ENCODE measurements at places on chromosomes 16 and 17.

GRCh38 chr17:44001461-44001920 is 2.9 kb upstream of the NAGS start:
- DNase-seq, result no peak

DNA sequence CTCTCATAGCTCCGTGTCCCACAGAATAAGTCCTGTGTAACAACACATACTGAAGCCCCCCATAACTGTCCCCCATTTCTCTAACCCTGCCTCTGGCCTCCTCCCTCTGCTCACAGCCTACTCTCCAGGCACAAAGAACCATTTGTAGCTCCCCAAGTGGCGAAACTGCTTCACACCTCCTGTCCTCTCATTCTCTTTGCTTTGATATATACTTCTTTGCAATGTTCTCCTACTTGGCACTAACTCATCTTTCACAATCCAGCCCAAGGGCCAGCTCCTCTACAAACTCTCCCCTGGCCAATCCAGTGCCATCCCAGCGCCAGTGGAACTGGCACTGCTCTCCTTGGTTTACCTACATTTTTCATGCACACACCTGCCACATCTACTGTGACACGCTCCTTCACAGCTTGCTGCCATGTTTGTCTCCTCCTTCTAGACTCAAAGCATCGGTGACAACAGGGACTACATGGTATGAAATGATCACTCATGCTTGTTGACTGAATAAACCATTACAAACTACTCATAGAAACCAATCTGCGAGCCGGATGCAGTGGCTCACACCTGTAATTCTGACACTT is 12.8 kb downstream of the CYTH1 start:
- no peak for DNase-seq

GRCh38 chr17:17728550-17729251 is 47.4 kb downstream of the RAI1 start:
- DNase-seq, result no peak

DNA sequence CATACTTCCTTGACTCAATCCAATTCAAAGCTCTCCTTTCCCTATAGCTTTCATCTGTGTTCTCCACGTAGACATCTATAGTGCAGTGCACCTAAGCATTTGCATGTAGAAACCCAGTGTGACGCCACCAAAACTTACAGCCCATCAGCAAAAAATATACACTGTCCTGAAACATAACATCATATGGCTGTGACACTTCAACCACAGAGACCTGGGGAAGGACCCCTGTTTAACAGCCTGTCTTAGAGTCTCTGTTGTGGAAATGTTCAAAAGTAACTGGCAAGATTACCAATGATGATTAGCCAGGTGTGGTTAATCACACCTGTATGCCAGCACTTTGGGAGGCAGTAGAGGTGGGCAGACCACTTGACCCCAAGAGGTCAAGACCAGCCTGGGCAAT is 22.2 kb downstream of the GSPT1 start:
- no peak for DNase-seq

DNA sequence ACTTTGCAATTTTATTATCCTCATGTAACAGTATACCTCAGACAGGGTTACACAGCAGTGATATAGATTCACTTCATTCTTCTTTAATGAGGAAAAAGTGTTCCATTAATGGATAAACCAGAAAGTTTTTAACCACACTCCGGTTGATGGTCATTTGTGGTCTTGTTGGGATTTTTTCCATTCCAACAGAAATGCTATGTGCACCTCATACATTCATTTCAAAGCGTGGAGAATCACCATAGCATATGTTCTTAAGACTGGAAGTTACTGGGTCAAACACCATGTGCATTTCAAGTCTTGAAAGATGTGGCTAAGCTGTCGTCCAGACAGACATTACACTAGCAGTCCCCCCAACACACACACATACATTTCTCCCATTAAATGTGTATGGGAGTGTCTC is 245.8 kb upstream of the CDH5 start:
- no peak for DNase-seq

GRCh38 chr17:79749156-79749815 is 18.5 kb downstream of the ENPP7 start:
- no peak for DNase-seq

GRCh38 chr16:73403291-73403690 is 355.4 kb upstream of the ZFHX3 start:
- DNase-seq, result no peak

DNA sequence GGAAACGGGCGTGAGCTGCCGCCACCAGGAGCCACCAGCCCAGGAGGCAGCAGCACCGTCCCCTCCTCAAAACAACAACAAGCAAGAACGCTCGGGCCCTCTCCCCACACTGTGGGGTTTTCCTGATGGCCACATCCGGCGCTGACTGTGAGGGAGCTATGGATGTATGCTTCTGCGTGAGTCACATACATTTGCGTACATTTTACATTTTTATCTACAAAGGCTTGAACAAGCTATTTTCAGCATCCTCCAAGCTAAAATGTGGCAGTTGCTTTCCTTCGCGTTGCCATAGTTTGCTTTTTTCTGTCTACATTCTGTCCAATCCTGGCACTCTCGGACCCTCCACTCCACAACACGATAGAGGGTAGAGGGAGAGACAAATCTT is 2.0 kb upstream of the ABR start:
- no peak for DNase-seq

DNA sequence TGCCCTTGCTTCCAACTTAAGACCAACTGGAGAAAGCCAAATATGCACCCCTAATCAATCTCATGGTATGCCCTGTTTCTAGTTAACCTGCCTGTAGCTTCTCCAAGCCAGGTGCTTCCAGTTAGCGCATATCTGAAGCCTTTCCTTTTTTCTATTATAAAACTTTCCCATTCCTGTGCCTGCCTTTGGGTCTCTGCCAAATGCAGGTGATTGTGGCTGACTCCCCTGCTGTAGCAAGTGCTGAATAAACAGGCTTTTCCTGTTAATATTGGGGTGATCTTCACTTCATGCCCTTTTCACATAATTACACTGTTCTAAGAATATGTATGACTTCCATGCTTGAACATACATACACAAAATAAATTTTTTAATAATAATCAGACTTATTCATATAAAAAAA is 207.4 kb downstream of the TANC2 start:
- no peak for DNase-seq

- no peak for DNase-seq
Observed at GRCh38 chr16:8931859-8932258, 31.8 kb downstream of the USP7 start.

GRCh38 chr17:68016838-68017237 is 18.7 kb upstream of the KPNA2 start:
- no peak for DNase-seq

- peak; percentile 16 for DNase-seq
Observed at GRCh38 chr17:72592242-72592966, 471.6 kb downstream of the SOX9 start.

GRCh38 chr17:62092784-62093183 is 27.7 kb upstream of the MED13 start:
- no peak for DNase-seq

- DNase-seq, result no peak
Observed at GRCh38 chr17:81885869-81886548, 5.4 kb downstream of the ALYREF start.

GRCh38 chr17:78818932-78819331 is 21.7 kb downstream of the USP36 start:
- no peak for DNase-seq

DNA sequence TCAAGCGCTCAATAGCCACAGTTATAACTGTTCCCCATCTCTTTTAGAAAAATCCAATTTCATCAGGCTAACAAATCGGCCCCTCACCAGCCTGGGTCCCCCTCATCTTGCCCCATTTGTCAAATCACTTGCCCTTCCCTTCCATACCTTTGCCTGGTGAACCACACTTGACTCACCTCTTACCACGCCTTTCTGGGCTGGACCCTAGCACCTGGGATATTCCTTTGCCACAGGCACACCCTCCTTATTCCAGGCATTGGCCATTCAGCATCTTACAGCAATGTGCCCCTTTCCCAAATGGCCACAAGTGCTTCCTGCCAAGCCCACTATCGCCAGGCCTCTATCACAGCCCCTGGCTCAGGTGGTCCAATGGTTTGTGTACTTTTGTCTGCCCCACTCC is 14.9 kb downstream of the CMTM4 start:
- DNase-seq, result no peak

DNA sequence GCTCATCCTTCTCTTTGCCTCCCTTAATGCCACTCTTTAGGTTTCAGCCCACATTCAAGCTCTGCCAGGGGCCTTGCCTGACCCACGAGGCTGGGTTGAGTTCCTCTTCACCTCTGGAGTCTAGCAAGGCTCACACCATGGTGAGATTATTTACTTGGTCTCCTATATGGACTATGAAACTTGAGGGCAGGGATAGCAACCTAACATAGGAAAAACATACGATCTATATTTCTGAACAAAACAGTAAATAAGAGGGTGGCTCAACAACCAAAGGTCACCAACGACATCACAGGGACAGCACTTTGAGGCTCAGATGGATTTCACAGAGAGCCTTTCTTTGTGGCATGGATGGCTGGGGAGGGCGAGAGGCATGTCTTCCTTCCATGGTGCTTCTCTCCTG is 197.0 kb downstream of the MAF start:
- no peak for DNase-seq

GRCh38 chr16:22297871-22298733 is 893 bp downstream of the POLR3E start:
- peak; percentile 63 for DNase-seq

DNA sequence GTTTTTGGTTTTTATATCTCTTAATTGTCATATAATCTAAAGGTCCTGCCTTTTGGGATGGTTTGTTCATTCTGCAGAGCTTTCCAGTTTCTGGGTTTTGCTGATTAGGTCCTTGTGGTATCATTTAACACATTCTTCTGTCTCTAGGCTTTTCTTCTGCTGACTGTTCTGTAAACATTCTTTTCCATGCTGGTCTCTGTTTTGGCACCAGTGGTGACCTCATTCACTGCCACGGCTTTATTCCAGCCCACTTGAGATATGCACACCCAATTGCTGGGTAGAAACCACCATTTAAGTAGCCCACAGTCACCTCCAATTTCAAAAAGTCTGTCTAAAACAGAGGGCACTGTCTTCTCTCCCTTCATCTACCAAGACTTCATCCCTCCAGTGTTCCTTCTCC is 31.1 kb upstream of the COX10 start:
- no peak for DNase-seq

DNA sequence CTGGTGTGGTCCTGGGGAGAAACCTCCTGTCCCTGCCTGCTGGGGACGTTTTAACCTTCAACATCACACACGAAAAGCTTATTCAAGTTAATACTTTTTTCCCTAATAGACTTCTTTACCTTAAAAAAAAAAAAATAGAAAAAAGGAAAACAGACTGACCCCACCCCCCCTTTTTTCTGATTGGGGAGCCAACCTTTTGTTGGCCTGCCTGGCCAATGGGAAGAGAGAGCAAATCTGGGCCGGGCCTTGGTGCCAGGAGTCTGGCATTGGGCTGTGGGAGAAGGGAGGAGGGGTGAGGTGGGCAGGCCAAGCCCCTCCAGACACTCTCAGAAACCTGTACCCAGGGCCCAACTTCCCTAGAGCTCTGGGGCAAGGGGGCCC is 3.0 kb downstream of the CBX8 start:
- DNase-seq, result no peak

DNA sequence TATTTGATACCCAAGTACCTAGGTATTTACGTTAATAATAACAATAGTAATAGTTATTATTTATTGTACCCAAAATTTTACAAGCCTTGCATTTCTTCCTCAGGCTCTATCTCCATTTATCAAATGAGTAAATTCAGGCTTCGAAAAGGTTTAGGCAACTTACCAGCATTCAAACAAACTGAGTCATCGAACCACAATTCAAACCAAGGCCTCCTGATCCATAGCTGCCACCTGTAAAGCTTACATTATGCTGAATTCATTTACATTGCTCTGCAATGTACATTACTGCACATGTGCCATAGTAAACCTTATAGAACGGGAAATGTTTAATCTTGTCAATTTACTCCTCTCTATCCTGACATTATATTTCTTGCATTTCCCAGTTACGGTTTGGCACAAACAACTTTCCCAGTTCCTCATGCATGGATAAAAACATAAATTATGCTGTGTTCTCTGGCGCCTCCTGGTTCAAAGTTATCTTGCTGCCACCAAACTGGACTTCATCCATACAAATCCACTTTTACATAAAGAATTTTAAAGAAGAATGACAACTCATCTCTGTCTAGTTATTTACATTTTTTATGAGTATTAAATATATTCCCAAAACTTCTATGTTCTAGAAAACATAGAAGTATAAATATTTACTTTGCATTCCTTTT is 360.6 kb upstream of the SOX9 start:
- DNase-seq, result no peak

- no peak for DNase-seq
Observed at GRCh38 chr16:80666378-80667250, 125.8 kb downstream of the DYNLRB2 start.

GRCh38 chr17:28521311-28522085 is 15.3 kb downstream of the FOXN1 start:
- no peak for DNase-seq

- no peak for DNase-seq
Observed at GRCh38 chr17:47895347-47895855, 635 bp upstream of the SP2 start.

DNA sequence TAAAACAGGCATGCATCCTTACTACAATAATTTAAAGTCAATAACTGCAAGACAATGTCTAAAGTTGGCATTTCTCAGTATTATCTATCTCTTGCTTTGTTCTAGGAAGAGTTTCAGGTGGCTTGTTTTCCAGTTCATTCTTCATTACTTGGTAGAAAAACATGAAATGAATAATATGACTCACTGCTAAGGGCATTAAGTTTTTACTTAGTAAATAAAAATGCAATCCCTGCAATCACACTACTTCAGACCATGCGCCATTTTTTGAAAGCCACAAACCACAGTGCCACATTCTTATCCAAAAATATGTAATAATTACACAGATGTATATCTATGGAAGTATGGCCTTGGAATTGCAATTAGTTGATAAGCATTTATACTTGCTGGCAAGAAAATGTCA is 55.4 kb downstream of the CREBBP start:
- DNase-seq, result no peak

DNA sequence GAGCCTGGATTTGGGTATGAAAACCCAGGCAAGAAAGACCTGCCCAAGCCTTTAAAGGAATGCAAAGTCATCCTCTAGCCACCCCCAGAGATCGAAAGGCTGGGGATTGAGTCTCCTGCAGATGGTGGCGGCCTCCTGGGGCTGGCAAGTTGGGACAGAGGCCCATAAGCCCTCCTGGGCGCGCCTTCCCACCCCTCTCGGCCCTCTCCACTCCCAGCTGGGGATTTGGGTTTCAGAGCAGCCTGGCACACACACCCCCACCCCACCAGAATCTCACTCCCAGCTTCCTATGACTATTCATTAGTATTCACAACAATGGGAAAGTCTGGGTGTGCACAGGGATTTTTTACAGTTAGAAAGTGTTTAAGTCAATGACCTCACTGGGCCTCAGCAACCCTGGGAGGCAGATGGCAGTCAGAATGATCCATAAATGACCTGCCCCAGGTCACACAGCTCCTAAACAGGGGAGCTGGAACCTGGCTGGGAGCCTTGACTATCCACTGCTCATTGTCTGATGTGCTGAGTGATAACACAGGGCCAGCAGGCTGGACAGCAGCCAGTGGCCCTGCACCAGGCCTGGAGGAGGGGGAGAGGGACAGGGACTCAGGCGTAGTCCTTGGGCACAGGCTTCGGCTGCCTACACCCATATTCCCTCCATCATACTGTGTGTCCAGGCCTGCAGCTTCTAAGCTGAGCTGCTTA is 12.1 kb downstream of the NHERF1 start:
- DNase-seq, result no peak
